ENCODE measurements at places on chromosomes 6 and 20. TPM values are rescaled to one million over a fixed set of nuclear protein-coding genes. Genes with fewer than 3 reads are reported as not detected.
A peak's percentile ranks its signal among the peaks of the same experiment; 100 is the strongest.

Gene C20orf204
- total RNA-seq, result 2.6 TPM

Gene FAM209A
- 4.3 TPM for total RNA-seq

Gene ADAM33
- 9.1 TPM for total RNA-seq

Gene ZSCAN23
- 2.4 TPM for total RNA-seq

Gene ZC3H12D
- 38.4 TPM for total RNA-seq

Gene PGC
- not detected for total RNA-seq

Gene DEFB110
- total RNA-seq, result not detected

Gene TFAP2C
- total RNA-seq, result not detected

Gene SUN5
- total RNA-seq, result not detected

Gene KCNQ5
- 8.7 TPM for total RNA-seq

Gene HLA-F
- total RNA-seq, result 532 TPM

Gene RSPH9
- 0.63 TPM for total RNA-seq

Gene C6orf163
- total RNA-seq, result 8.1 TPM

Gene DZANK1
- 2.1 TPM for total RNA-seq

DNA sequence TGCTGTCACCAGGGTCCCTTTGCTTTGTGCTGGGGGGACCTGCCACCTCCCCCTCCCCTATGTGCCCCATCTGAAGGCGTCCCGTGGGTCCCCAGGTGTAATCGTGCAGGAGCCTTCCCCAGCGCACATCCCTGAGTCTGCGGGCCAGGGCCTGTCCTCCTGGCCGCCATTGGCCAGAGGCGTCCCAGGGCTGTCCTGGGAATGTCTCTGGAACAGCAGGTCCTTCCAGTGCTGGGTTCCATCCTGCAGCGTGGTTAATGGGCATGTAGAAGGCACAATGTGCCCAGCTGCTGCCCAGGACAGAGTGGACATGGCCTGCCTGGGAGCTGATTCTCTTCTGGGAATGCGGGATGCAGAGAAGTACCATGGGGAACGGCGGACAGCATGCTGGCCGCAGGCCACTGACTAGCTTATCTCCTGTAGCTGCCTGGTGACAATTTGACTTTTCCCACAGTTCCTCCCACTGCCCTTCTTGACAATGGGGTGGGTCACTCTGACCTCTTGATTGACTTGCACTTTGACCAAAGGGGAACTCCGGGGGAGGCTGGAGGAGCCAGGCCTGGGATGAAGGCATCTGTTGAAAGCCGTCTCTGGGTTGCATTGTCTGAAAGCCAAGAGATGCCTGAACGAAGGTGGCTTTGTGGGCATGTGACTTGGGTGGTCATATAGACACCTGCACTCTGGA, 64.0 kb downstream of the CTCFL start:
- DNase-seq, result no peak

- no peak for DNase-seq
Measured at GRCh38 chr6:22583927-22584326, 14.6 kb downstream of the HDGFL1 start.

DNA sequence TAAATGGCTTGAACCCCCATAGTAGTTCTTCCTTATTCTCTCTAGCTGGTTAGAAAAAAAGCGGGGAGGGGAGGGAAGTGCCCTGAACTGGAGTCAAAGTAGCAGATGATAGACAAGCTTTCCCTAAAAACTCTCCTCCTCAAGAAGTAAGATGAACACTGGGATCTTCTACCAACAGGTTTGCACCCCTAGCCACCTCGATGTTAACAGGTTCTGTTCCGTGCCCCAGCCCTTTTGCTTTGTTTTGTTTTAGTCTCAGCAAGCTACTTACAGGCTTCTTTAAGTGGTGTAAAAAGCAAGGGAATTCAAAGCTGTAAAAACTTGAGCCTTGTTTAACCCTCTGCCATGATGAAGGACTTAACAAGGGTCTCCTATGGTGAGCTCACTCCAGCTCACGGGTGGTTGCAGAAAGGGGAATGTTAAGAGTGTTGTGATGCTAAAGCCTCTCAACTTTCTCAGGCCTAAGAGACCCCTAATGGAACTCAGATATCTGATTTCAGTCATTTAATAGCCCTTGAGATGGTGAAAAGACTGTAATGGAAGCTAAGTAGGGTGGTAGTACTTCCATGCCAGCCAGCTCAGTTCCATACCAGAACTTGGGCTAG, 106.0 kb downstream of the FOXO3 start:
- DNase-seq, result no peak

GRCh38 chr6:41573276-41573675, 27.1 kb downstream of the FOXP4 start:
- DNase-seq, result no peak

- DNase-seq, result no peak
Measured at GRCh38 chr6:119311514-119312142, 37.9 kb downstream of the MAN1A1 start.

- DNase-seq, result peak; percentile 88
Measured at GRCh38 chr20:35171753-35172433, at the start of gene PROCR. Gene PROCR (plus strand): TSS chr20:35172072. CDS start chr20:35172155, 83 bp downstream.

GRCh38 chr6:4262526-4262925, 127.2 kb upstream of the ECI2 start:
- DNase-seq, result no peak

GRCh38 chr6:83442752-83443151, 11.9 kb upstream of the ME1 start:
- DNase-seq, result no peak

- no peak for DNase-seq
Measured at GRCh38 chr6:389622-390021, 1.9 kb upstream of the IRF4 start.

- peak; percentile 61 for DNase-seq
Measured at GRCh38 chr20:63132715-63133471, 83.0 kb downstream of the YTHDF1 start.

DNA sequence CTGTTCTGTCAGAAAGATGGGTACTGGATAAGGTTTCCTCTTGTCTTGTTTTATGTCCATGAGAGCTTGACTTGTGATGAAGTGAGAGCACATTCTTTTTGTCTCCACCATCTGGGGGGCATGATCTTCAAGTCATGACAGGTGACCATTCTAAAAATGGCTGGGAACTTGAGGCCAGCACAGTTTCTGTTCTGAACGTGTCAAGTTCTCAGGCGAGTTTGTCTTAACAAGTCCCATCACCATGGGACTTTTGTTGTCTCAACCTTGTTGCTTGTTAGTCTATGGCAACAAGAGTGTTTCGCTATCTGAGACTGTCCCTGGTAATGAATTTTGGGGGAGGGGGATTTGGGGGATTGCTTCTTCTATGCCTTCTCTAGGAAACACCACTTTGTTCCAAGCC, 25.6 kb upstream of the ENPP4 start:
- no peak for DNase-seq

DNA sequence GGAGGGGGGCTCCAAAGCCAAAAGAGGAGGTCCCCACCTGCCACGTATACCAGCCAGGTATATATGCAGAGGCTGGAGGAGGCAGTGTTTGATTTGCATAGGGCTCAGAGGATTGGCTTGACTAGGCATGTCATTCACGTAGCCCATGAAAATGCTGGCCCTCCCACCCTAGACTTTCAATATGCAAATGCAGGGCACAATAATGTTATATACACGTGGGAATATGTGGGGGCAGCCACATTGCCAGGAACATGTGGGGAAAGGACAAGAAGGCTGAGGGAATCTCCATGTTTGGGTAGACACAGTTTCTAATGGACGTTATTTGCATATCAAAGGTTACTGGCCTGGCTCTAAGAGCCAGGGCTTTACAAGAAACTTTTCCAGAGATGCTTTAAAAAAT, 301.8 kb downstream of the FARS2 start:
- no peak for DNase-seq

GRCh38 chr20:59048681-59049030, 6.1 kb upstream of the PRELID3B start:
- no peak for DNase-seq

GRCh38 chr20:37385176-37385575, 39.2 kb downstream of the SRC start:
- DNase-seq, result peak; percentile 74

GRCh38 chr6:139028215-139028657, 309 bp upstream of the ABRACL start:
- DNase-seq, result no peak

GRCh38 chr6:76681781-76682180, 609.3 kb upstream of the IMPG1 start:
- DNase-seq, result no peak

- no peak for DNase-seq
Measured at GRCh38 chr6:156396068-156396771, 381.0 kb upstream of the ARID1B start.

DNA sequence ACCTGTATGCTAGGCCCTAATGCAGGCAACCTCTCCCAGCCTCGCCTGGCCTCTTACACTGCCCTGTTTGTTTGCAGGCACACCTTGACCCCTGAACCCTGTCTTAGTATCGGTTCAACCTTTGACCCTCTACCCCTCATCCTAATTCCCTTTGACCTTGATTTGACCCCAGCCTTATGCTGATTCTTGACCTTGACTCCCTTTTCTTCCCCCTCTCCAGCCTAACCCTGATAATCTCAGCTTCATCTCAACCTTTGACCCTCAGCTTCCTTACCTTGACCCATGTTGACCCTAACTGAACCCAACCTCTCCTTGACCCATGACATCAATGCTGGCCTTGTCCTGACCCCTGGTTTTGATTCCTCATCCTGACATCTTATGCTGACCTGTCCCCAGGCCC, 33.8 kb downstream of the UQCC2 start:
- DNase-seq, result no peak

DNA sequence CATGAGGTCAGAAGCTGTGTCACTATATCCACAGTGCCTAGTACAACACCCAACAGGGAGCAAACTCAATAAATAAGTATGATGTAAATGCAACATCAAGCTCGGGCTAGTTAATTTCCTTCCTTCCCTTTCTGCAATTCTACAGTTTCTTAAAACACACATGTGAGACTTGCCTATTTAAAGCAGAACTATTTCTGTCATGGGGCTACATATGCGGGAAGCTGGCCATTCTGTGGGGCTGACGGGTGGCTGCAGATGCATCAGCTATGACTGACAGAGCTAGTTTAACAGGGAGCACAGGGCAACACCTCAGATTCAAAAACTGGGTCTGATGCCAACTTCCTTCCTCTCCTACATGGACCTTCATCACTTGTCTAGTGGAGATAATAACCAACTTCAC, 118.1 kb upstream of the ENPP5 start:
- no peak for DNase-seq

DNA sequence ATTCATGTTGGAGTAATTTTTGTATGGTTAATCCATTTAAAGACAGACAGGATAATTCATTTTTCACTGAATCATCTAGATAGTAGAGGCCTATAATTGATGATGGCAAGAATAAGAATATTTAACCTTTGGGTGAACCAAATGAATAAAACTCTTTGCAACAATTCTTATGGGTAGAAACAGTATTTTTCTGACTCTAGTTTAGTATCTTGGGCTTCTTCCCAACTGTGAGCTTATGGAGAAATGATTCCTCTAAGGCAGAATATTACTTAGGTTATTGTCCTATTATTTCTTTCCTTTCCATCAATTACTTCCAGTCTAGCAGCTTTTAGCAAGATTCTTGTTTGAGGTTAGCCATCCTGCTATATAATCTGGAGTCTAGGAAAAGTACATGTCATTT, 734.9 kb upstream of the FLRT3 start:
- no peak for DNase-seq

DNA sequence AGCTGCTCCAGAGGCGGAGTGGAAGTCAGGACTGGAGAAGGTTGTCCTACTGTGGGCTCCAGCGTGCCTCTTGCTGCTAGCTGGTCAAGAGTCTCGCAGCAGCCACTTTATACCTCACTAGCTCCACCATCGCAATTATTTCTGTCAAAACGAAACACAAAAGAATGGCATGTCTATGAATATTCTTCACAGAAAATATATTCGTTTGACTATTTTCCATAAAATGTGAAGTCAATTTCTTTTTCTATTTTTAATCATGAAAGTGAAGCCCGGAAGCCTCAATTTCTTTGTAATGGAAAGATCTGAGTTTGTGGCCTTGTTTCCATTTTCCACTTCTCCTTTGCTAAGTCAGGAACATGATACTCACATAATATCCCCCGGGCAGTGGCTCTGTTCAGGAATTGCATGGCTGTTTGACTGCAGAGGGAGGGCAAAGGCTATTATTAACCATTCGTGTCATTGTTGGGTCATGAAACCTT, 51.7 kb downstream of the DTD1 start:
- no peak for DNase-seq

- no peak for DNase-seq
Measured at GRCh38 chr20:9557411-9557810, 43.0 kb downstream of the LAMP5 start.

DNA sequence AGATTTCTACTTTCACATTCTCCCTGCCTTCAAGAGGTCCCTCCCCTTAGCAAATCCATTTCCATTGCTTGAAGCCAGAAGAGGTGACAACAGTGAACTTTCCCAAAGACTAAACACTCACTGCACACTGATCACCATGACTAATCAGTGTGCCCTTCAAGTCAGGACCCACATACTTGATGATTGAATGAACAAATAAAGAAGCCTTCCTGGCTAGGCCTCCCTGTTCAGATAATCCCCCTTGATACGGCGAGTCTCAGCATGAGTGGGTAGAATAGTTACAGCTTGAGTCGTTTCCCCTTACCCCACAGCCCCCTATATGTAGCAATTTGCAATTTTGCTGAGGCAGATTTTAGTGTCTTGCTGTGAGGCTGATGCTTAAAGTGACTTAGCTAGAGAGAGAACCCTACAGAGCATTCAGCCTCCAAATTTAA, 102.2 kb downstream of the UNC5CL start:
- DNase-seq, result no peak

DNA sequence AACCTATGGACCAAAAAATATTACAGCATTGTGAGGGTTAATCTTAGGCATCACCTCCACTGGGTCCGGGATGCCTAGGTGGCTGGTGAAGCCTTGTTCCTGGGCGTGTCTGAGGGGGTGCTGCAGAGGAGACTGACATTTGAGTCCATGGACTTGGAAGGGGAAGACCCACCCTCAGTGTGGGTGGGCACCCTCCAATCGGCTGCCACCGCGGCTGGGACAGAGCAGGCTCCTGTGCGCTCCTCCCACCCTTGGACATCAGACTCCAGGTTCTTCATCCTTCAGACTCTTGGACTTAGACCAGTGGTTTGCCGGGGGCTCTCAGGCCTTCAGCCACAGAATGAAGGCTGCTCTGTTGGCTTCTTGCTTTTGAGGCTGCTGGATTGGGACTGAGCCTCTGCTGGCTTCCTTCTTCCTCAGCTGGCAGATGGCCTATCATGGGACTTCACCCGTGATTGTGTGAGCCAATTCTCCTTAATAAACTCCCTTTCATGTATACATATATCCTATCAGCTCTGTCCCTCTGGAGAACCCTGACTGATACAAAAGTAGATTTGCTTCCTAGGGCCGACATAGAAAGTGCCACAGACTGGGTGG, 113.1 kb downstream of the TTLL2 start:
- no peak for DNase-seq

GRCh38 chr20:54368570-54368969, 106.8 kb upstream of the DOK5 start:
- no peak for DNase-seq

DNA sequence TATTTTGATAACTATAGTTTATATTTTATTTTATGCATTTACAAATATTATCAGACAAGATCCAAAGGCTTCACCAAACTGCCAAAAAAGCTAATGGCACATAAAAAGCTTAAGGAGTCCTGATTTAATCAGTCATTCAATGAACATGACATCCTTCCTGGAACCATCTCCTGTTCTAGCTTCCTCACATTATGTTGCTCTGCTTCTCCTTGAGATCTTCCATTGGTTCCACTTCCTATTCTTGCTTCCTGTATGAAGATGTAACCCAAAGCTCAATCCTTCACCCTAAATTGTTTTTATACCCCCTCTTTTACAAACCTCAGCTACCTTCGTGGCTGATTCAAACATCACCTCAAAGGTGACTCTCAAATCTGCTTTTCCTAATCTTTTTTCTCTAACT, 4.5 kb upstream of the BRD2 start:
- no peak for DNase-seq

- peak; percentile 90 for DNase-seq
Measured at GRCh38 chr6:37005061-37005810, at the start of gene FGD2. Gene FGD2 (plus strand): TSS chr6:37005655. CDS start chr6:37005818, 163 bp downstream.

GRCh38 chr6:106563614-106564013, 65.7 kb downstream of the RTN4IP1 start:
- DNase-seq, result no peak

All from spleen (tissue), 13 donors.